ENCODE measurements at places on chromosomes 1 and 21.
A peak's percentile ranks its signal among the peaks of the same experiment; 100 is the strongest.

DNA sequence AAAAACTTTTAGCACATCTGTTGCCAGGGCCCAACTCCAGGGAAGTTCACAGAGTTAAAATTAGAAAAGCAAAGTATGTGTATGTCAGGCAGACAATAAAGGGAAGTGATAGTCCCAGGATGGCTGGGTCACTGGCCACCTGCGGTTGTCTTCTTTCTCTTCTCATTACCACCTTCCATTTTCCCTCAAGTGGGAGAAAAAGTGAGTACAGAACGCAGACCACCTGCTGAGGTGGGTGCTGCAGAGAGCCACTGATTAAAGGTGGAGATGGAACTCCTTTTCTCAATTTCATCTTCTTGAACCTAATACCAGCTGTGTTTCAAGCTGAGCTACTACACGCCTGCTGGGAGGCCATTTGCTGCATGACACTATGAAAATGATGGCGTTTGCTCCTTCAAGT is 88.8 kb upstream of the PDE4B start:
- H3K36me3 ChIP-seq: no peaks in the 10 kb centered on the region
- H3K27ac ChIP-seq: no peak overlapping the region
- DNase-seq: no peak

GRCh38 chr1:116722016-116722838 is 32.0 kb upstream of the CD2 start:
- H3K4me1 ChIP-seq: no peaks in the 10 kb centered on the region
- no peak overlapping the region for H3K27ac ChIP-seq
- no peak for DNase-seq
- H3K27me3 ChIP-seq: no peaks in the 10 kb centered on the region
- H3K4me3 ChIP-seq: no peak overlapping the region

- no peaks in the 10 kb centered on the region for H3K27me3 ChIP-seq
- no peaks in the 10 kb centered on the region for H3K4me1 ChIP-seq
- H3K4me3 ChIP-seq: no peak overlapping the region
These were observed 296.8 kb downstream of the TPR start for GRCh38 chr1:186078245-186078644.

- H3K27me3 ChIP-seq: no peaks in the 10 kb centered on the region
- peaks cover 7% of the 10 kb centered on the region for H3K4me1 ChIP-seq
- H3K36me3 ChIP-seq: no peaks in the 10 kb centered on the region
- no peak for DNase-seq
- no peak overlapping the region for H3K27ac ChIP-seq
These were observed 31.7 kb downstream of the CTNNBIP1 start for GRCh38 chr1:9878404-9878803.

GRCh38 chr1:10338047-10338446 is 60.8 kb upstream of the PGD start:
- DNase-seq: peak; percentile 68
- no peaks in the 10 kb centered on the region for H3K27me3 ChIP-seq
- no peak overlapping the region for H3K27ac ChIP-seq
- no peaks in the 10 kb centered on the region for H3K4me1 ChIP-seq
- H3K36me3 ChIP-seq: no peaks in the 10 kb centered on the region

GRCh38 chr1:53125623-53126360 is 16.6 kb downstream of the SLC1A7 start:
- H3K36me3 ChIP-seq: no peaks in the 10 kb centered on the region
- no peak overlapping the region for H3K4me3 ChIP-seq
- peak; percentile 61 for DNase-seq
- no peaks in the 10 kb centered on the region for H3K27me3 ChIP-seq
- peaks cover 37% of the 10 kb centered on the region for H3K4me1 ChIP-seq
- no peak overlapping the region for H3K27ac ChIP-seq

DNA sequence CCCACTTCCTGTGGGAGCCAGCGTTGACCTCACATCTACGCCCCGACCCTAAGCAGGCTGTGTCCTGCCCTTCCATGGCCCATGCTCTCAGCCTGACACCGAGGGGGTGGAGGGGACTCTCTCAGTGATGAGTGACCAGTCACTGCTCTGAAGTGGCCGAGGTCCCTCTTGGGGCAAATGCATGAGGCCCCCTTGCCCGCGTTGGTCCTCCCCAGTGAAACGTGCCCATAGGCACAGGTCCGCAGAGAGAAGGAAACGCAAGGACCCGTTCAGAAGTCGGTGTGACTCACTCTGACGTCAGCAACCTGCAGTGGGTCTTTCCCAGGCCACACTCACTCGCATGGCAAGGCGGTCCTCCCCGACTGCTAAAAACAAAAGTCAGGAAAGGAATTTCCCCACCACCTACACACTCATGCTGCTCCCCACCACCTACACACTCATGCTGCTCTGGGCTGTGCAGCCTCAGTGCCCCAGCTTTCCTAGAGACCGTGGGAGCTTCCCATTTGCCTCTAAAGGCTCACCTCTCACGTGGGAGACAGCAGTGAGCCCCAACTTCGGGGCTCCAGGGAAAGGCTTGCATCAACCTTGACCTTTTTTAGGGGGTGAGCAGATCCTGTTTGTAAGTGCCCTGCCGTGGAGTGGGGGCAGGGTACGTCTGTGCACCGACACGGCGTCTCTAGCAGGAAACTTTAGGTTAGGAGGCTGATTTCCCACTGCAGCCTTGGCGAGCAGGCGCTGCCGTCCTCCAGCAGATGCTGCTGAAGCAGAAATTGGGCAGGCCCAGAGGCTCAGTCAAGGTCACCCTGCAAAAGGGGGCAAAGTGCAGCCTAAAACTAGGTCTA is 11.4 kb downstream of the UBASH3A start:
- no peaks in the 10 kb centered on the region for H3K36me3 ChIP-seq
- no peak overlapping the region for H3K4me3 ChIP-seq
- H3K4me1 ChIP-seq: peaks cover 7% of the 10 kb centered on the region

- no peak overlapping the region for H3K27ac ChIP-seq
- no peaks in the 10 kb centered on the region for H3K36me3 ChIP-seq
- DNase-seq: no peak
- no peak overlapping the region for H3K4me3 ChIP-seq
These were observed 13.9 kb downstream of the LEMD1 start for GRCh38 chr1:205407970-205408369.

DNA sequence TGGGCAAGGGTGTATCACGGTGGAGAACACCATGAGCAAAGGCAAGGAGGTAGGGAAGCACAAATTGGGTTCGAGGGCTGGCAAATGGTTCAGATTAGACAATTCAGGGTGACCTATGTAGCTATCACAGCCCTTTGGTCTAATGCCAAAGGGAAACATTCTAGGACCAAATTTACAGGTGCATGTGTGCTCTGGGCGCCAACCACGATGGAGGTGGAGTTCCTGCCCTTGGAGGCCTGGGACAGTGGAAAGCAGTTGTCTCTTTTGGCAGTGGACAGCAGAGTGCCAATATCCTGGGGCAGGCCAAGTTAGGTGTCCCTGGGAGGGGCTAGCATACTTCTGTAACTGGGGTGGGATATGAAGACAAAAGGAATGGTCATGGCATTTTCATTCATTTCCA is 40.1 kb downstream of the IGFN1 start:
- no peak overlapping the region for H3K4me3 ChIP-seq
- no peak overlapping the region for H3K27ac ChIP-seq
- no peaks in the 10 kb centered on the region for H3K36me3 ChIP-seq
- no peaks in the 10 kb centered on the region for H3K27me3 ChIP-seq
- no peaks in the 10 kb centered on the region for H3K4me1 ChIP-seq
- DNase-seq: no peak

GRCh38 chr1:30262158-30262557 is 461.2 kb downstream of the MATN1 start:
- no peaks in the 10 kb centered on the region for H3K27me3 ChIP-seq
- H3K27ac ChIP-seq: no peak overlapping the region
- H3K4me3 ChIP-seq: no peak overlapping the region
- H3K4me1 ChIP-seq: no peaks in the 10 kb centered on the region
- no peak for DNase-seq

DNA sequence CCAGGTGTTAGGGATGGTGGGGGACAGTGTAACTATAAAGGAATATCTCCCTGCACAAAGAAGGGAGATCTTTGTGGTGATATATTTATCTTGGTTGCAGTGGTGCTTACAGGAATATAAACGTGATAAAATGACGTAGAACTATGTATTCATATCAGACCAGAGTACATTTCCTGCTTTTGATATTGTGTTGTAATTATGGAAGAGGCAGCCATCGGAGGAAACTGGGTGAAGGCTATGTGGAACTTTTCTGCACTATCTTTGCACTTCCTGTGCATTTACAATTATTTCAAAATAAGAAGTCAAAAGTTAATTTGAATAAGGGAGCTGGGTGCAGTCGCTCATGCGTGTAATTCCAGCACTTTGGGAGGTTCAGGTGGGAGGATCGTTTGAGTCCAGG is 37.6 kb downstream of the NDUFS5 start:
- no peak overlapping the region for H3K27ac ChIP-seq
- H3K36me3 ChIP-seq: no peaks in the 10 kb centered on the region
- no peak for DNase-seq
- H3K4me3 ChIP-seq: no peak overlapping the region

GRCh38 chr1:7388488-7389185 is 382.5 kb upstream of the VAMP3 start:
- H3K36me3 ChIP-seq: no peaks in the 10 kb centered on the region
- H3K4me1 ChIP-seq: peaks cover 43% of the 10 kb centered on the region
- peak overlapping the region; percentile 18 for H3K27ac ChIP-seq
- no peaks in the 10 kb centered on the region for H3K27me3 ChIP-seq
- DNase-seq: peak; percentile 69

- no peaks in the 10 kb centered on the region for H3K36me3 ChIP-seq
- H3K27me3 ChIP-seq: no peaks in the 10 kb centered on the region
- no peak overlapping the region for H3K27ac ChIP-seq
- H3K4me1 ChIP-seq: peaks cover 23% of the 10 kb centered on the region
- H3K4me3 ChIP-seq: no peak overlapping the region
These were observed 3.2 kb upstream of the ATP13A2 start for GRCh38 chr1:17014671-17015567.

GRCh38 chr1:61005614-61006580 is 76.5 kb upstream of the NFIA start:
- no peak overlapping the region for H3K27ac ChIP-seq
- H3K4me3 ChIP-seq: no peak overlapping the region
- DNase-seq: no peak
- H3K36me3 ChIP-seq: no peaks in the 10 kb centered on the region

DNA sequence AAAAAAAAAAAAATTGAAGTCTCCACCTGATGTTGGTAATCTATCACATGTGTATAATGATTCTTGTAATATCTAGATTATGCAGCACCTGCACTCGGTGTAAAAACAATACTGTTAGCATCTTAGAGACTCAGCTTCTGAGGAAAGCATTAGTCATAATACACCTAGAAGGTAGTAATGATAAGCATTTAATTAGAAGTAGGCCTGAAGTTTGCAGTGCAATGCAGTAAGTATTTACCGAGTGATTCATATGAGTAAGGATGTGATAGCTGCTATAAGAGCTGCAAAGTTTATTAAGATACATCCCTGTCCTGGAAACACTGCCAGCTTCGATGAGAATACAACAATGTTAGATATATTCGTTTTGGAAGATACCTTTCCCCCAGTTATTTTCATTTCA is 196.4 kb downstream of the GREM2 start:
- H3K4me1 ChIP-seq: no peaks in the 10 kb centered on the region
- no peaks in the 10 kb centered on the region for H3K27me3 ChIP-seq
- DNase-seq: no peak

DNA sequence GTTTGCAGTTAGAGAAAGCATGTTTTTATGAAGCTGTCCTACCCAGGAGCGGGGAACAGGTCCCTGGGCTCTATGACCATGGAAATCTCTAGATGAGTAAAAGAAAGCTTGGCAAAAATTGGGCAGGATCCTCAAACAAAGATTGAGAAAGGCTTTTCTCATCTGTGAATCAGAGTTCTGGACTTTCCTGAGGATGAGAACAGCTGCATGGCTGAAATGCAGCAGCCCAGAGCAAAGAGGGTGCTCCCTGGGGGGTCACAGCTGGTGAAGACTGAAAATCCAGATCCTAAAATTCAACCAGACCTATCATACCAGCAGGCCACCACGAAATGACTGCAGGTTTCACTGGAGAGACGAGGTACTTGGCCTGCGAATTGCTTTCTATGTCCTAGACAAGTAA is 65.7 kb upstream of the APP start:
- DNase-seq: no peak
- H3K36me3 ChIP-seq: no peaks in the 10 kb centered on the region
- no peaks in the 10 kb centered on the region for H3K27me3 ChIP-seq

DNA sequence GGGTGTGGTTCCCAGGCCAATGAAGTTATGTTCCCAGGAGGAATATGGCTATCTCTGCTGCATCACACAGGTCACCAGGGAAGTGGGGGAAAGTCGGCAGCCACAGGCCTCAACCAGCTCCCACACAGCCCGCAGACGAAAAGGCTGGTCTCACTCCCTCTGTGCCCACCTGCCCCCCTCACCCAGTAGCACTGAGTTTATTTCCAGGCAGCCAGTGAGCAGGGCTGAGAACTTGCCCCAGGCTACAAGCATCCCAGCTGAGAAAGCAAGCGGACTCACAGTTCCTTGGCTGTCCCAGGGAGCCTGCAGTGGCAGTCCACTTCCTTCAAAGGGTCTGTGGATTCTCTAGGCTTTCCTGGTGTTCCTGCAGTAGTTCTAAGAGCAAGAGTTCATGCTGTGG is 68.9 kb downstream of the SLC5A9 start:
- no peaks in the 10 kb centered on the region for H3K27me3 ChIP-seq
- no peak overlapping the region for H3K27ac ChIP-seq
- no peaks in the 10 kb centered on the region for H3K4me1 ChIP-seq
- no peak overlapping the region for H3K4me3 ChIP-seq
- DNase-seq: no peak
- no peaks in the 10 kb centered on the region for H3K36me3 ChIP-seq

- no peak overlapping the region for H3K4me3 ChIP-seq
- no peak for DNase-seq
- no peak overlapping the region for H3K27ac ChIP-seq
- H3K36me3 ChIP-seq: no peaks in the 10 kb centered on the region
- H3K27me3 ChIP-seq: no peaks in the 10 kb centered on the region
These were observed 462.4 kb upstream of the RGS18 start for GRCh38 chr1:191695865-191696264.

GRCh38 chr1:206674745-206675175 is 9.9 kb upstream of the MAPKAPK2 start:
- H3K4me3 ChIP-seq: no peak overlapping the region
- H3K27me3 ChIP-seq: no peaks in the 10 kb centered on the region
- H3K36me3 ChIP-seq: no peaks in the 10 kb centered on the region
- H3K27ac ChIP-seq: no peak overlapping the region

GRCh38 chr1:245235156-245235555 is 80.4 kb downstream of the KIF26B start:
- H3K4me3 ChIP-seq: no peak overlapping the region
- H3K4me1 ChIP-seq: no peaks in the 10 kb centered on the region
- H3K27me3 ChIP-seq: no peaks in the 10 kb centered on the region
- no peaks in the 10 kb centered on the region for H3K36me3 ChIP-seq

DNA sequence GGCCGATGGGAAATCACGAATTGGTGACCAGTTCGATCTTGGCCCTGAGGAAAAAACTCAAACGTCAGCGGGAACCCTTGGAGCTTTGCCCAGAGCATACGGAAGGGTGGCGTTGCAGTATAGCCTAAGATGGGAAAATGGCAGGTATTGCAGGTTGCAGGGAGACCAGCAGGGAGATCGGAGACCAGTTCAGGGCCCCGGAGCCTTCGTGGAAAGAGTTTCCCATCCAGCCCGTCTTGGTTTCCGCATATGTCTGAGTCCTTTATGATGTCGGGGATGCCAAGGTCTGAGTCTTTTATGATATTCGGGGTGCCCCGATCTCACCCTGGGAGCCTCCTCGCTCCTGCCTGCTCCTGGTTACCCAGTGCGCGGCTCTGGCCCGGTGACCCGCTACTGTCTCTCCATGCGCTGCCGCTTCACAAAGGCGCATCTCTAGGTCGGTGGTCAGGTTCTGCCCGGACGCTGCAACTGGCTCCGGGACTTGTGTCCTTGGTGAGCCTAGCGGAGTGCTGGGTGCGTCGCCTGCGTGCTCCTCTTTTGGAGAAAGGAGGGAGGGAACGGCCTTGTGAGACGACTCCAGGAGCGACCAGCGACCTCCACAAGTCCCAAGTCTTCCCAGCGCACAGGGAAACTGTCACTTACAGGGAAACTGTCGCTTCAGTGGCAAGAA is 94.2 kb downstream of the PRKAB2 start:
- H3K4me1 ChIP-seq: no peaks in the 10 kb centered on the region
- H3K4me3 ChIP-seq: no peak overlapping the region
- no peak overlapping the region for H3K27ac ChIP-seq
- no peak for DNase-seq
